Globus pallidus (tissue), 1 donor: ENCODE measurements at places on chromosomes 11 and 22.

GRCh38 chr11:68581901-68582300 lies 102.4 kb upstream of the GAL start:
- DNase-seq: no peak

GRCh38 chr22:46055181-46055875 lies 78.4 kb upstream of the WNT7B start:
- DNase-seq: peak; percentile 68

DNA sequence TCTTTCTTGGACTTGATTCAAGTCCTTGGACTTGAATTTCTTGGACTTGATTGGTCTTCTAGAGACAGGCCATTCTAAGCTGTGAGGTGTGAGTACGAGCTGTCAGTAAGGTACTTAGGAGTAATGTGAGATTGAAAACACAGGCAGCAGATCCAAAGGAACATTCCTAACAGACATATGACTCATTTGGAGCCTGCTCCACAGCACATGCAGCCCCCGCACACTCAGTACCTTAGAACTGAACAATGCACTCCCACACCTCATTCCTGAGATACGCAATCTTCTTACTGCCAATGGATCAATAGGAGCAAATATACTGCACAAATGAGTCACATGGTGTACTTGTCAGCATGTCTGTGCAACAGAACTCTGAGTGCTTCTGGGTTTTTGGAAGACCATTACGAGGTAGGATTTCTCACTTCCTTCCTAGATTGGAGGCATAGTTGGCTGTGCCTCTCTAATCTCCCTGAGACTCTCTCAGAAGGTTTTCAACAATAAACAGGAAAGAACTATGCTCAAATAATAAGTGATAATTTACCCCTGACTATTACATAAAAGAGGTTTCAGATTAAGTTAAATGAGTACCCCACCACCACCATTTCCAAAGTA lies 243.1 kb downstream of the KCNA4 start:
- DNase-seq: no peak

DNA sequence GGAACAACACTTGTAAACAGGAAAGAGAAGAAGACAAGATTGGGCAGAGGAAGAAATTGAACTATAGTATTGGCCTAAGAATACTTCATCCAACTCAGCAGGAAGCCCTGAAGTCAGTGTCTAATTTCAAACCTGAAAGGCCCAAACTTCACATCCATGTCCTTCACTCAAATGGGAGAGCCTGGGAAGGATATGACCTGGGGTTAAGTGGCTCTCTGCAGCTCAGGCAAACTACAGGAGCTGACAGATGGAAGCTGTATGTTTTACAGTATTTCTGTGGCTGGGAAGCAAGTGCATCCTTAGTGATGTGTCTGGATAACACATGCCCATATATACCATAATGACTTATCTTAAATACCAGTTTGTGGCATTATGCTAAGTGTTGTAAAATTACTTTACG lies 196.2 kb downstream of the SOX6 start:
- DNase-seq: no peak

GRCh38 chr22:46577368-46578249 lies 40.2 kb upstream of the CELSR1 start:
- DNase-seq: no peak

DNA sequence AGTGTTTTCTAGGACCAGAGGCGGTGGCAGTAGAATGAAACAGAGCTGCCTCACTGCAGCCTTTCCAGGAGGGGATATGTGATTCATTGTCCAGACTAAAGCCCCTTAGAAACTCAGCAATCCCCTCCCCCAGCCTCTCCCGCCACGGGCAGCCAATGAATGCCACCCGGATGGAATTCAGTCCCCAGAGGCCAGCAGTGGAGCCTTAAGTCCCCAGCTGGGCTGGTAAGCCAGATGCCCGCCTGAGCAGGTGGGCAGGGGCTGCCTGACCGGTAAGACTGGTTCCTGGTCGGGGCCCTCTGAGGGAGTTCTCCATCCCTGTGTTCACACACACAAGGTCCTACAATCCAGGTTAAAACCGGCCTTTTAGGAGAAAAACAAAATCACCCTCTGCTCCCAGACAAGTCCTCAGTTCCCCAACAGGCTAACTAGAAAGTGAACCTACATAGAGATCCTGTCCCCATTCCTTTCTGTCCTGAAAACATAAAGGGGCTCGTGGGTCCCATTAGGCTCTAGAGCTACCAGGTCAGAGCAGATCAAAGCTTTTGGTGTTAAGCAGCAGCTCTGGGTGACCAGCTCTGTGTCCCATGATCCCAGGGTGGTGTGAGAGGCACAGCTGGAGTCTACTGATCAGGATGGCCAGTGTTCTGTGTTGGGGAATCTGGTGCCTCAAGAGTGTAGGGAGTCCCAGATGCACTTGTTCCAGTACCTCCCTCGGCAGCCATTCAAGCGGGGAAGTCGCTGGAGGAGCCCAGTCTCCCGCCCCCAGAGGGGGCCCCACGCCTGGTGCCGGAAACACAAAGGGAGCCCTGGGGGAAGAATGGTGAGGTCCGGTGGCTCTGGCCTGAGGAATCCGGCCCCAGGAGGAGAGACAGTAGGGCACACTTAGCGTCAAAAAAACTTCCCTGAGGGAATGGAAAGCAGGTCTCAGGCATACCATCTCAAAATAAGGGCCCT lies 2.6 kb downstream of the PATZ1 start:
- DNase-seq: no peak

GRCh38 chr22:49765951-49766350 lies 61.7 kb downstream of the BRD1 start:
- no peak for DNase-seq

DNA sequence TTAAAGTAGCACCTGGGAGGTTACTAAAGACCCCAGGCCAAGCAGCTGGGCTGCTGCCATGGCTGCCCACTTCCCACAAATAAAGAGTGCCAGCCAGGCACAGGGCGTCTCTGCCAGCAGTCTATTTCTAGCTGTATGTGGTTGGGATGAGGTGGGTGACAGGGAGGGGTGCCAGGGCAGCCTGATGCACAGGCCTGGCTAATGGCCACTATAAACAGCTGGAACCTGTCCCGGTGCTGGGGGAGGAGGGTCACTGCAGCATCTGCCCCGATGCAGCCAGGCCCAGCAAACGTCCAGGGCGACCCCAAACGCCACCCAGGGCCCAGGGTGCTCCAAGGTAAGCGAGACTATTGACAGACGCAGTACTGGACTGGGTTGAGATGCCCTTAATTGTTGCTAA lies 37.4 kb downstream of the SCUBE1 start:
- no peak for DNase-seq

GRCh38 chr11:14132312-14132711 lies 169.8 kb downstream of the SPON1 start:
- DNase-seq: no peak

DNA sequence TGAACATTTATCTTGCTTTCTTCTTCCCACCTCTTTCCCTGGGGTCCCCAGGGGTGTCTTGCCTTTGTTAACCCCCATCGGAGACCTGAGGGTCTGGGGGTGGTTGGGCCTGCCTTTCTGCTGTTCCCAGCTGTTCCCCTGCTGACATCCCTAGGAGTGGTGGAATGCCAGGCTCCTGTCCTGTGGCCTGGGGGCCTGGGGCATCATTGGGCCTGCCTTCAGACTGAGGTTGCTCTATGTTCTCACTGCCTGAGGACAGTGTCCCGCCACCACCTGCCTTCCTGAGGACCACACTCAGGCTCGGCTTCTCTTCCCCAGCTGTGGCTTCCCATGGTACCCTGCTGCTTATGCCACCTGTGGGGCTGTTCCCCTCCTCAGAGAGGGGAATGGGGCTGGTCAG lies 1.1 kb upstream of the IL18BP start:
- DNase-seq: no peak

GRCh38 chr11:118605116-118605867 lies 2.1 kb upstream of the PHLDB1 start:
- DNase-seq: peak; percentile 76

DNA sequence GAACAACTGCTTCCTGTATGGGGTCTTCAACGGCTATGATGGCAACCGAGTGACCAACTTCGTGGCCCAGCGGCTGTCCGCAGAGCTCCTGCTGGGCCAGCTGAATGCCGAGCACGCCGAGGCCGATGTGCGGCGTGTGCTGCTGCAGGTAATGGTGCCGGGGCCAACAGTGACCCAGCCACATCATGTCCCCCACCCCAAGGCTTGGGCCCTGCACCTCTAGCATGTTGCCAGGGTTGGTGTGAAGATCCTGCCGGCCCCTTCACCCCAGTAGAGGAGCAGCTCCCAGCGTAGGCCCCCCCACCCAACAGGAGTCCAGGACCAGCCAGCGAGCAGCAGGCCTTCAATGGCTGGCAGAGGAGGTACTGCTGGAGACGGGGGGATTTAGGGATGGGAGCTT lies 15.9 kb downstream of the TAB1 start:
- DNase-seq: no peak

DNA sequence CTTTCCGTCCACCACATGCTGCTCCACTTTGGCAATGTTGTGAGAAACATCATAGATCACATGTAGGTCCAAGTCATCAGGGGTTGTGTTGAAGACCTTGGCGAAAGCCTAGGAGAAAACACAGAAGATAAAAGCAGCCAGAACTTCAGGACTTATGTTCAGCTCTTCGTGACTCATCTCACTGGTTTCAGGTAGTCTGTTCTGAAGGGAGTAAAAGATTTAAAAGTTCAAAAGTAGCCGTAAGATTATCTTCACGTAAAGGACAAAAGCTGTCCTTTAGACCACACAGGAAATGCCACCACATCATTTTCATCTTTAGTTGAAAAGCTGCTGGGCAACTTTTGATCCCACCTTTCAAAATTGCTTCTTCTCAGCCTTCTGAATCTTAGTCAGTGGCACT lies 16.9 kb downstream of the RTCB start:
- no peak for DNase-seq
